Astrocyte (in vitro differentiated cells and primary cell): ENCODE measurements at places on chromosomes 2 and 18. TPM values are rescaled to one million over a fixed set of nuclear protein-coding genes. Genes with fewer than 3 reads are reported as not detected.

ATF2 gene
- total RNA-seq, result 54.7 and 55.8 TPM in 2 replicates

CDH2 gene
- total RNA-seq, result 326 and 363 TPM in 2 replicates

ACVR1 gene
- 45.9 and 54.6 TPM in 2 replicates for total RNA-seq

PRSS56 gene
- not detected in 2 replicates for total RNA-seq

SCLY gene
- total RNA-seq, result 12.1 and 15.4 TPM in 2 replicates

IGFBP5 gene
- total RNA-seq, result 422 and 452 TPM in 2 replicates
